ENCODE measurements at places on chromosomes 12 and 14.
A peak's percentile ranks its signal among the peaks of the same experiment; 100 is the strongest.

DNA sequence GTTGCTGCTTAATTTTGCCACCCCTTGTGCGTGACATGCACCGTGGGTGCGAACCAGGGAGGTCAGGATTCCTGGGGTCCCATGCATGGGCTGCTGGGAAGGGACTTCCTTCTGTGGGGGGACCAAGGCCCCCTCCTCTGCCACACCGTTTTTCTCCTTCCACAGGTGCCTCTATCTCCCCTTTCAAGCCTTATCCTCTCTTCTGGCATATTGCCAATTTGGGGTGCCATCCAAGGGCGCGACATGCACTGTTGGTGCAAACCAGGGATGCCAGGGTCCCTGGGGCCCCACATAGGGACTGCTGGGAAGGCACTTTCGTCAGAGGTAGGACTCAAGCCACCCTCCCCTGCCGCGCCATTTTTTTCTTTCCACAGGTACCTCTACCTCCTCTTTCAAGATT is 289.0 kb downstream of the ALG10 start:
- DNase-seq = no peak

DNA sequence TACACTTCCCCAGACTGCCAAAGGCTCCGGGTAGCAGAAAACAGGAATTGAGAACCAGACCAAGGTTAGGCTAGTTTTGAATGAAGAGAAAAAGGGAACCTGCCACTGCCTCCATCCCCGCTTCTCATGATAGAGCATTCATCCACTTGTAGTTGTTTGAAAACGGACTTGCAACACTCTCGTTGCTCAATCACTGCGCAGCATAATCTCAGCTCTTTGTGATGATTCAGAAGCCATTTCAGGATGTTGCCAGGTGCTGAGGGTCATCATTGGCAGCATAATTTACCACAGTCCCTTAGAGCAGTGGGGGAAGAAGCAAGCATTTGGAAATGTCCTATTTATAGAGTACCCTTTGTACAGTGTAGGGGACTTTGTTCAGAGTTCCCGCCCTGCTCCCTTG is 25.6 kb downstream of the KCNK13 start:
- peak; percentile 47 for DNase-seq

- no peak for DNase-seq
Observed at GRCh38 chr12:15806826-15807225, 17.6 kb upstream of the EPS8 start.

DNA sequence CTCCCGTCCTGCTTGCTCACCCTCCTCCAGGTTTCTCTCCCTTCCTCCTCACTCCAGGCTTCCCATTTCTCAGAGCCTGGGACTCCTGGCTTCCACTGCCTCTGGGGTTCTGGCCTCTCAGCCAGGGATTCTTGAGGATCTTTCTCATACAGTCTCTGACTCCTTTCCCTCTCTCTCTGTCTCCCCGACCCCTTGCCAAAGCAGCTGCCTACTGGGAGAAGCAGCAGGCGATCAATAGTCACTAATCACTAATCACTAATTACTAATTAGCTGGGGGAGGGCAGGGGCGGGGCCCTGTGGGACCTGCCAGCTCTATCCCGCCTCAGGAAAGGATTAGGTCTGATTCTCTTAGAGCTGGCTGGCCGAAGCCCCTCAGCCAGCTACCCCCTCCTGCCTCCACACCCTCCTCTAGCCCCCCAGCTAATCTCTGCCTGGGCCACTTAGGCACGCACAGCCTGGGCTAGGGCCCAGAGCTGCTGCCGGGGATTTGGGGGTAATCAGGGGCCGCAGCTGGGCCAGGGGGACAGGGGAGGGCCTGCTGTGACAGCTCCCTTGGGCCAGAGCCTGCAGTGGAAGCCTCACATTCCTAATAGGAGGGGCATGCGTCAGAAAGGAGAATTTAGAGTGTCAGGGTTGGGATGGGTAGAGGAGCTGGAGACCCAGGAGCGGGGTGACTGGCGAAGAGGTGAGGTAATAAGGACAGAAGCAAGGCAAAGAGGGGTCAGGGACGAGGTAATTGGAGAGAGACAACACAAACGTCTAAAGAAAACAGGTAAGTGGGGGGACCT is 2.8 kb downstream of the NXPH4 start:
- DNase-seq = no peak

DNA sequence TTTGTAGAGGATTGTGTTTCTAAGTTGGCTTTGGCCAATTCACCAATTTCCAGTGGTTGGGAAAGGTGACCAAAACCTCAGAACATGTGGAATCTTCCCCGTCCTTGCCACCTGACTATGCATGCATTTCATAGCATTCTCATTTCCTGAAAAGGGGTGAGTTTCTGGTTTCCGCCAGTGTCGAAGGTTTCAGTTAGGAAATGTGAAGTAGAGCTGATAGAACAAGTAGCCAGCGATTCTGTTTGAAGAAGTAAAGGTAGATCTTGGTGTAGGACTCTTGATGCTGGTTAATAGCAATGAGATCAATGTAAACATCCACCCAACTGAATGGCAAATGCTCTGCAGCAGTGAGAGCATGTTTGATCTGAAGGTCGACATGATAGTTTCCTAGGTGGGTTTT is 15.9 kb downstream of the SMOC1 start:
- DNase-seq = no peak

GRCh38 chr12:26704684-26705460 is 128.1 kb downstream of the ITPR2 start:
- DNase-seq = peak; percentile 9

DNA sequence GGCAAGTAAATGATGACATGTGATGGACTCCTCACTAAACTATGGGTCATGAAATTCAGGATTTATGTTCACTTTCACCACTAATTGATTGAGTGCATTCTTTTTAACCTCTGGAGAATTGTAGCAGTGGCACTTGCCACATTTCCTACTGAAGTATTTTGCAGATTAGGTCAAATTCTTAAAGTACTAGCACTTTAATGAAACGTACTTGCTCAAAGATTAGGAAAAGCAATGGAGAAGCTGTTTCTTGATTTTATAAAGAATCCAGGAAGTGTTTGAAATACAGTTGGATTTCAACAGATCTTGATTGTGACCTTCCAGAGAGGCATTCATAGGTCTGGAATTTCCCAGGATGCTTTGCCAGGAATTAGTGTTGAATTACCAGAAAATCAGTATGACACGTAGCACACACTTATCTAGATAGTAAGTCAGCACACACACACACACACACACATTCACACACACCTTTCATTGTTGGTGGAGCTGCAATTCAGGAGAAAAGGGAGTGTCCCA is 162.6 kb downstream of the MYRFL start:
- no peak for DNase-seq

- DNase-seq = peak; percentile 1
Observed at GRCh38 chr14:41925409-41925808, 318.7 kb downstream of the LRFN5 start.

- no peak for DNase-seq
Observed at GRCh38 chr12:83808591-83808990, 1104.0 kb downstream of the SLC6A15 start.

DNA sequence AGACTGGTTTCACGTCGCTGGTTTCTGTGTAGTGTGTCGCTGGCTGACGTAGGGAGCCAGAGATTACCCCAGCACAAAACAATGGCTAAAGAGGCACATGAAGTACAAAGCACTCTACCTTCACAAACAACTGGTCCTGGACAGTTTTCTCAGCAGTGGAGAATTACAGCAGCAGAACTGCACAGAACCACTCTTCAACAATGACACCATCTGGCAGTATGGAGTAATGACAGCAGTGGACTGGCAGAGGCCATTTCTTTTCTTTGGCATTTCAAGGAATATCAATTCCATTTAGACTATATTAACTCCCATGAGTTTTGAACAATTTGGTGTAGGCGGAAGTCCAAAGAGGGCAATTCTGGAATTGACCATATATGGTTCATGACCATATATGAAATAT is 1074.1 kb downstream of the AACS start:
- no peak for DNase-seq

GRCh38 chr12:14364583-14365271 is 755 bp upstream of the ATF7IP start:
- no peak for DNase-seq

DNA sequence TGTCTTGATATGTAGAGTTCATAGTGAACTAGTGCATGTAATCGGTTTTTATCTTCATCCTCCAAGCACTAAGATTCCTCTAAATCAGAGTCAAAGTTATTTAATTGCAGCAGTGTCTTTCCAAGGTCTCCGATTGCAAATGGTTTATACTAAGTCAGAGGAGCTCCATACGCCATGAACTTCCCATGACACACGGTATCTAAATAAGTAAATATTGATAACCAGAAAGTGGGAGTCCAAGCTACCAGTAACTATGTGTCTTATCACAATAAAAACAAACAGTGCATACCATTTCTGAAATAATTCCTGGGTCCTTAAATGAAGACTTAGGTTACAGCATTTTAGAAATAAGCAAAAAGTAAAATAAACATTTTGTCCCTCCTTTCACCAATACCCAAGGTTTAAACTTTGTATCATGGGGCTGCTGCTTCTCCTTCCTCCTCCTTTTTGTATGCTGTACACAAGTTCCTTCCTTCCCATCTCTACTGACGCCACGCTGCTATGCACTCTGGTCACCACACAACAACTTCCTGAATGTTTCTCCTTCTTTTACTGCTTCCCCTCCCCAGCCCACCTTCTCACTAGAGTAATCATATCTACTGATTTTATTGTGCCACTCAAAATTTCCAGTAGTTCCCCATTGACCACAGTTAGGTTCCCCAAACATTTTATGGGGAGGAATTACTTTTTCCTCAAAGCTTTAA is 10.7 kb downstream of the NR1H4 start:
- DNase-seq = no peak

GRCh38 chr12:25887367-25887766 is 71.1 kb upstream of the RASSF8 start:
- DNase-seq = no peak

- DNase-seq = no peak
Observed at GRCh38 chr12:66552716-66553115, 126.2 kb downstream of the GRIP1 start.

GRCh38 chr12:53174881-53175491 is 5.5 kb upstream of the ZNF740 start:
- no peak for DNase-seq

GRCh38 chr14:63663428-63664341 is 22.0 kb upstream of the WDR89 start:
- no peak for DNase-seq

GRCh38 chr12:89968151-89968700 is 259.6 kb upstream of the ATP2B1 start:
- DNase-seq = no peak

GRCh38 chr12:69843608-69844007 is 18.6 kb downstream of the MYRFL start:
- DNase-seq = no peak

All from putamen (tissue), 1 donor.